GM18507 (cell line): ENCODE measurements at places on chromosomes 3 and 15.

GRCh38 chr15:98152156-98152555, 191.7 kb downstream of the ARRDC4 start:
- no peak for DNase-seq

DNA sequence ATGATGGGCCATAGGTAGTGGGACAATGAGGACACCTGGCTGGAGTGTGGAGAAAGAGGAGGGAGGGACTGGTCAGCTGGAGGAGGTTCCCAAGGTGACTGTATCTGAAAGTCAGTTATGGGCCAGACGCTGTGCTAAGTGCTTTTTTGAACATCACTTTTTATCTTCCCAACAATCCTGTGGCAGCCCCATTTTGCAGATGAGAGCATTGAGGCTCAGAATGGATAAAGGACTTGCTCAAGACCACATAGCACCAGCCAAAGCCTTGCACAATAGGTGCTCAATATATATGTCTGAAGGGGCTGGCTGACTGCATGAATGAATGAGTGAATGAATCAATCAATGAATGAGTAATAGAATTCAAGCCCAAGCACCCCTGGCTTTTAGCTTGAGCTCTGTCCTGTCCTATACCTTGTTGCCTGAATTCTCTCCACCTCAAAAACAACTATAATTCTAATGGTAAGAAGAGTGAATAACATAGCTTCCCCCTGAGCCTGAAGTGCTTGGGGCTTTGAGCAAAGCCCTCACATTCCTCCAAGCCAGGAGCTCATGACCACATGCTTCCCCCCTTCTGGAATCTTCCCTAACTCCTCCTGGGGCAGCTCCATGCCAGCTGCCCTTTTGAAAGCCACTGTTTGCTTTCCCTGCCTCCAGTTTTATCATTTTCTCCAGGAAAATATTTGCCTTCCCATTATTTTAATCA, 150.9 kb downstream of the RPLP1 start:
- no peak for DNase-seq

- DNase-seq = no peak
Measured at GRCh38 chr3:126084768-126085180, 850 bp upstream of the SLC41A3 start.

DNA sequence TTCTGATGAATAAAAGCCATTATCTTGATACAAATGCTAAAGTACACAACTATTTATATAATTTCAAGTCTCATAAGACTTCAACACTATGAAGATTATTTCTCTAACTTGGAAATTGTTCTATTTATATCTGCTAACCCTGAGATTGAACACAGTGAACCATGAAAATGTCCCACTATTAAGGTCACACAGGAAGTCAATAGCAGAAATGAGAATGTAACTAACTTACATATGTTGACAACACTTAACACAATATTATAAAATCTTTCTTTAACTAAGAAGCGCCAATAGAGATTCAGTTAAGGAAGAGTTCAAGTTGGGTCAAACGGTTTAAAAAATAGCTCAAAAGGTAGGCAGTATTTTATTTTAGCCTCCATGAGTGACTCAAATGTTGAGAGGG, 551.8 kb upstream of the CBLB start:
- no peak for DNase-seq

- no peak for DNase-seq
Measured at GRCh38 chr3:9178697-9179096, 70.7 kb downstream of the SRGAP3 start.

DNA sequence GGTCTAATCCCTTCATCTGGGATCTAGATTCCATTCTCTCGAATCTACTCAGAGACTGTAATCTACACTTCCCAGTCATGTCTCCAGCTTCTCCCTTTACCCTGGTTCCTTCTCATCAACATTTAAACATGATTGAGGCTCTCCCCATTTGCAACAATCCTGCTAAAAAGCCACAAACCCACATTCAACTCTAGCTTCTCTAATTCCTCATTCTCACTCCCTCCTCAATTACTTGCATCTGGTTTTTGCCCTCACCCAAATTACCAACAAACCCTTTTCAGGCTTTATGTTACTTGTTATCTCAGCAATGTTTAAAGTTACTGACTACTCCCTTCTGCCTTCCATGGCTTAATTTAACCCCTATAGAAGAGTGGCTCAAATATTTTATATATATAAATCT, 11.5 kb downstream of the ETFA start:
- no peak for DNase-seq

DNA sequence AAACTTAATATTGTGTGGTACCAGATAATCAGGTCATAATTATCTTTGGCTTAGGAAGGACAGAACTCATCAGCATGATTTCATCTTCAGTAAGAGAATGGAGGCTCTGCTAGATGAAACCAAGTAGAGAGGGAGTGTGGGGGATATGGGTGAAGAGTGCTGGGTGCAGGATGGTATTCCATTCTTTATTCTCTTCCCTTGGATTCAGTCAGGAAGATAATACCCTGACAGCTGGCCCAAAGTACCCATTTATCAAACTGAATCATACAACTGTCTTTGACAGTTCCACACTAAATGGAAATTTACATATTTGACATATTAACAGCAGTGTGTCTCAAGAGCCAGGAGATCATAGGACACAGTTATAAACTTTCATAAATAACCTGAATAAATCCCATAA, 44.7 kb downstream of the GOLIM4 start:
- DNase-seq = no peak

DNA sequence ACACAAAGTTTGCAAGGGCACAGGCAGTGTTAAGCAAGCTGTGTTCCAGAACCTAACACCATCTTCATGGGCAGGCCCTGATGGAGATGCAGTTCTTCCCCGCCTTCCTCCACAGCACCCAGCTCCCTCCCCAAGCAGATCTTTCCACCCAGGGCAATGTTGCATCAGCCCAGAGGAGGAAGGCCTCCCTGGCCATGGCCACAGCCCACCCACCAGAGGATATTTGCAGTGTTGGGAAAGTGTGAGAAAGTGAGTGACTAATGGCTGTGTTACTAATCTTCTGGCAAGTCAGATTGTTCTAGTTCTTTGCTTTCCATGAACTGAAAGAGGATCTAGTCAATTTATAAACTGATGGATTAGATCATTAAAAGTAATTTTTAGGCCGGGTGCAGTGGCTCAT, 42.0 kb upstream of the ATP10A start:
- no peak for DNase-seq

DNA sequence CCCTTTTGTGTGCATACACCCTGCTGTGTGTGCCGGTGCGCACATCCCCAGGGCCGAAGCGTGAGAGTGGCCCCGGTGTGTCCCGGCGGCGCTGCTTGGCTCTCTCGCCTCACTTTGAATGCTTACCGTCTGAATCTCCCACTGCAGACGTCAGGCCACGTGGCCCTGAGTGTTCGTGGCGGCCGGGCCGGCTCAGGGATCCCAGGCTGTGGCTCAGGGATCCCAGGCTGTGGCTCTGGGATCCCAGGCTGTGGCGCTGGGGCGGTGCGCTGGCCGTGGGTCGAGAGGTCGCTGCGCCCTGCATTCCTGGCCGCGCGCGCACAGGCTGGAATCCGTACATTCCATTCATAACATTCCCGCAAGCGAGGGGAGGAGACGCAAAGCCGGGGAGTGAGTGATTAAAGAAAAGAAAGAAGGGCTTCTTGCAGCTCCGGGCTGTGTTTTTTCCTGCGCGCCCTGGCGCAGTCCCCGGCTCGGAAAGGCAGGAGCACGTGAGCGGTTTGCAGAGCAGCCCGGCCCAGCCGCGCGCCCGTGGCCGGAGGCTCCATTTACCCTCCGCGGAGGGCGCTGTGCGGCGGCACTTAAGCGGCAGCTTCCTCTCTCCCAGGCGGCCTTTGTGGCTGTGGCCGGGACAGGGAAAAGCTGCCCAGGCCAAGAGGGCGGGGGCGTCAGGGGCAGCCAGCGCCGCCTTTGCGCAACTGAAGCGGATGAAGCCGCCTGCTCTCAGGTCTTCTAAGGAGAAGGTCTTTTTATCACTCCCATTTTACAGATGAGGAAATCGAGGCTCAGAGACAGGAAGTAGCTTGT, 87.0 kb upstream of the ALDH1L1 start:
- DNase-seq = no peak

DNA sequence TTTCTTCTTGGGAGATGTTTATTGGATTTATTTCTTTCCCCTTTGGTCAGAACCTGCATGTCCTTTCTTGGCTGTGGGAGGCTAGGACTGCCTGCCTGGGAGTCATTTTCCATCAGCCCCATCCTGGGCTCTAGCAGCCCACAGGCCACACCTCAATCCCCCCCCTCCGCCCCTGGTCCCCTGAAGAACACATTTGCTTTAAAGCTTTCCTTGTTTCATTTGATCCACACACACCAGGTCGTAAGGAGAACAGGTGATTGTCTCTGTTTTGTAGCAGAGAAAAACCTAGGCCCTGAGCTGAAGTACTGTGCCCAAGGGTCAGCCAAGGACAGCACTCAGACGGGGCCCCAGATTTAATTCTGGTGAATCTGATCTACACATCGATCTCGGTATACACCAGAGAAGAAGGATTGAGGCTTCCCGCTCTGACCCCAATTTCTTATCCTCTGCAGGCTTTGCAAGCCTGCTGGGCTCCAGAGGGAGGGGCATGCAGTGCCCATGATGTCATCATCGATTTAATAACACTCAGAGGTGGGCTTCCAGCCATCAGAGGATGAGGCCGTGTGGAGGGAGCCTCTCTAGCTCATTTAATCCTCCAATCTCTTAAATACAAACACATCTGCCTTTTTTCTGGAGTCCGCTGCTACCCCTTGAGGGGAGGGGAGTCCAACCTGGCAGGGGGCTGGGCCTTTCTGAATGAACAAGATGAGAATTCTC, 1.7 kb upstream of the CLN6 start:
- DNase-seq = no peak

GRCh38 chr3:184552863-184553262, 8.7 kb upstream of the EPHB3 start:
- no peak for DNase-seq

DNA sequence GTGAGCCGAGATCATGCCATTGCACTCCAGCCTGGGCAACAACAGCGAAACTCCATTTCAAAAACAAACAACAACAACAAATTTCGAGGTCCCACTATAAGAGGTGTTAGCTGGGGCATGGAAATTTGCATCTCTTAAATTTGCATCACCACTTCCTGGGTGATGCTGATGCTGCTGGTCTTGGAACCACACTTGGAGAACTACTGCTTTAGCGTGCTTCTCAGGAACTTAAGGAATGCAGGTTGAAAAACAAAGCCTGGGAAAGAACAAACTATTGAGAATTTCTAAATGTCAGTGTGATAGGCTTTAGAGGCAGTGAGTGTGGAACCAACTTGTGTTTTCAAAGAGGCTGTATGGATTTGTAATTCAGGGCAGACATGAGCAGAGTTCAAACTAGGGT, 858.4 kb upstream of the ARPP21 start:
- DNase-seq = no peak

GRCh38 chr3:62238003-62238402, 135.3 kb downstream of the FEZF2 start:
- DNase-seq = peak; percentile 5

DNA sequence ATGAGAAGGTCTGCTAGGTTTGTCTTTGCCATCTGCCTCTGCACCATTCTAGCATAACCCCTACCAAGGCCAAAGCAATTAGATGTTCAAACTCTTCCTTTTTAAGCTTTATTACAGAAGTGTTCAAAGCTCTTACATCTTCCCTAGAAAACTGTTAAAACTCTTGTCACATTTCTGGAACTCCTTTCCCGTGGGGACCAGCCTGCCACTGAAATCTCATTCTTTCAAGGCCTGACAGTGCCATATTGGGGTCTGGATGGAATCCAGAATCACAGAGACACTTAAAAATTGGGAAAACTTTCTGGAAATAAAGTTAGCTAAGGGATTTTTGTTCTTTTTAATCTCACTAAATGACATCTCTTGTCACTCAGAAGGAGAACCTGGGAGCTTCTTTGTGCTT, 153.8 kb upstream of the SLCO3A1 start:
- DNase-seq = no peak

DNA sequence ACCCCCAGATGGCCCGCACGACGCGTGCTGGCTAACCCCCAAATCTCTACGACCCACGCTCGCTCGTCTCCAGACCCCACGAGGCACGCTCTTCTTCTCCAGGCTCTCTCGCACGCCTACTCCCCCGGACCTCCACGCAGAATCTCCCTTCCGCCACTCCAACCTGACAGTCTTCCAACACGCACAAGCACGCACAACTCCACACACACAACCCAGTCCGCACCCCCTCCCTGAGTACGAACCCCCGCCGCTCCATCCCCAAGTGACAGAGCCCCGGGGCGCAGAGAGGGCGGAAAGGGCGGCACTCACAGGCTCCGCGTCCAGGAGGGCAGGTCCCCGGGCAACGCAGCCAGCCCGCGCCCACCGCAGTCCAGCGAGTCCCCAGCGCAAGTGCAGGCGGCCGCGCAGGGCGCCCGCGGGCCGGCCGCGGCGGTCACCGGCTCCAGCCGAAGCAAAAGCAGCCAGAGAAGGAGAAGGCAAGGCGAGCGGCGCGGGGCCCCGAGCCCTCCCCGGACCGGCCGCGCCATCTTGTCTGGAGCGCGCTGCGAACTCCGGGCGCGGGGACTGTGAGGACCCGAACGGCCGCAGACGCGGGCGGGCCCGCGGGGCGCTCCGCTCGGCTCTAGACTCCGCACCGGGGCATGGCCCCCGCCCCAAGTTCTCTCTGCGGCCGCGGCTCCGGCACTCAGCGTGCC, 794 bp downstream of the LRIG1 start:
- no peak for DNase-seq
